ENCODE measurements at places on chromosomes 16 and 17. TPM values are rescaled to one million over a fixed set of nuclear protein-coding genes. Genes with fewer than 3 reads are reported as not detected.

DNA sequence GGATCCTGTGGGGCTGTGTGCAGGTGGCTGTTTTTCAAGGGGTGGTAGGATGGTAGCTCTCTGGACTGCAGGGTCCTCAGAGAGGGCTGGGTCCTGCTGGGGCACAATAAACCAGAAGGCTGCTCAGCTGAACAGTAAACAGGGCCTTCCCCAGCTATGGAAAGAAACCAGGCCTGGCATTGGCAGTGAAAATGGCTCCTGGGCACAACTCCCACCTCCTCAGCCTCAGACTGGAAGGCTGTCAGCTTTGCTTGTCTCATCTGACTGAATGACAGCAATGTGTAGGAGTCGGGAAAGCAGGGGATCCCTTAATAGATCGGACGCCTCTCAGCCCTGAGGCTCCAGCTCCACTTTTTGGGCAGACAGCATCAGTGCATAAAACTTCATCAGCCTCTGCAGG, 59.8 kb upstream of the NLRP1 start:
- no peak for DNase-seq

DNA sequence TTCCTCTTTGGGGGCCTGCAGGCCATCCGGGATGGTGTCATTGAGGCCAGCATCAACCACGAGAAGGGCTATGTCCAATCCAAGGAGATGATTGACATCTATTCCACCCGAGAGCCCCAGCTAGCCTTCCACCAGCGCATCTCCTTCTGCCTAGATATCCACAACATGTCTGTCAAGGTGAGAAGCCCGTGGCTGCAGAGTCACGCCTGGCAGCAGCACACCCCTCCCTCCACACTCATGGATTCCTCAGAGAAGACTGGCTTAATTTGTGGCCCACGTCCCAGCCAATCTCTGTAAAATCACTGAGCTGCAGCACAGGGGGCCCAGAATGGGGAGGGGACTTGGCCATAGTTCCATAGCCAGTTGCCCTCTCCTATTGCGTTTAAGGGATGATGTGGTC, 15.6 kb downstream of the PSMD3 start:
- no peak for DNase-seq

DNA sequence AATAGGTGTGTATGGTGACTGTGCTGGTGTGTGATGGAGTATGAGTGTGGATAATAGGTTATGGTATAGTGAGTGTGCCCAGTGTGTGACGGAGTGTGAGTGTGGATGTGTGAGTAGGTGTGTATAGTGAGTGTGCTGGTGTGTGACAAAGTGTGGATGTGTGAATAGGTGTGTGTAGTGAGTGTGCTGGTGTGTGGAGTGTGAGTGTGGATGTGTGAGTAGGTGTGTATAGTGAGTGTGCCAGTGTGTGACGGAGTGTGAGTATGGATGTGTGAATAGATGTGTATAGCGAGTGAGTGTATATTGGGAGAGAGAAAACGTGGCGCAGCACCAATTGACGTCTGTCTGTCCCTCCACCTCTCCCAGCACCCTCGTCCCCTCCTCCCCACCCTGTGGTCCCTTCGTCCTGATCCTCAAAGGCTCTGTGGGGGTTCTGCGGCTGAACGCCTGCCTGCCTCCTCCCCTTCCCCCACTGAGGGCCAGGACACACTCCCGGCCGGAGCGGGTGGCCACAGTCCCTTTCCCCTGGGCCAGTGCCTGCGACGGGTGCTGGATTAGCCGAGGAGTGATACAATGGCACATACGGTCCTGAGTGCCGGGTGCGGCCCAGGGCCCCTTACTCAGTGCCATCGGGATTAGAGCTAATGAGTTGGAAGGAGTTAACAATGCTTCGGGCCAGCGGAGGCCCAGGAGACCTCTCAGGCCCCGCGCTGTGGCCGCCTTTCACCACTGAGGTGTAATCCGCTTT, 160.0 kb downstream of the MRM1 start:
- no peak for DNase-seq

GRCh38 chr17:61087024-61087423, 312.6 kb upstream of the TBX2 start:
- no peak for DNase-seq

DNA sequence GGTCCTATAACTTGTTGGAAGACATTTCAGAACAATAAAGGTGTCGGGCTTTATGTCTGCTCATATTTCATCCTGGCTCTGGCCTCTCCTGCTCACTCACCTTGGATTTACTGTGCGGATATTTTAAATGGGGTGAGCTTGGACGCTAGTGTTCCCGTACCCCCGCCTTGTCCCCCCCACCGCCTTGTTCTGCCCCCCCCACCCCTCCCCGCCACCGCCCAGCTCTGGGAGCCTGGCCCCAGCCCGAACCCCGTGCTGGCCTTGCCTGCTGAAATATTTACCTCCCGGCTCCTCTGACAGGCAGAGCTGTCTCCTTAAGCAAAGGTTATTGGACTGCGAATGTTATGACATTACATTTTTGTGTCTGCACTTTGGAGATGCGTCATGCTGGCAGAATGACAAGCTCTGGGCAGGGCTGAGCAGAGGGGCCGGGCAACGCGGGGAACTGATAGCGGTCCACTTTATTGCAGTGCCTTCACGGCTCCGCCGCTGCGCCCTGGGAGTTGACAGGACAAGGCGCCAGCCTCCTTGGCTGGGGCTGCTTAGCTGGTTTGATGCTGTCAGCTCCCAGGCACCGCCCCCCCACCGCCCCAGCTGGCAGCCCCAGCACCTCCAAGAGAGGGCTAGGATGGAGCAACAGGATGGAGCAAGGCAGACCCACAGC, 222.5 kb upstream of the GSE1 start:
- DNase-seq: peak; percentile 95

GRCh38 chr16:87323727-87324410, 6.7 kb upstream of the C16orf95 start:
- DNase-seq: no peak

DNA sequence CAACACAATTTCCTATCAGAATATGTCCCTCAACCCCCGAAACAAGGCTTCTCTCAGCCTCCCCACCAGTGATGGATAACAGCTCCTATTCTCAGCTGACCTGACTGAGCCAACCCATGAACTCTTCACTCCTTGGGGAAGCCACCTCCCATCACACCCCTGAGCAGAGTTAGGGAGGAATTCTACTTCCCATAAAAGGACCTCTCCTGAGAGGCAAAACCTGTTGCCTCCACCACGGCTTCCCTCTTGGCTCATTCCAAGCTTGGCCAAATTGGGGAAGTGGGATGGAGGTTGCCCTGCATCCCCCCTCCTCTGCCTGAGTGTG, 5.7 kb upstream of the RASL10B start:
- no peak for DNase-seq

- DNase-seq: no peak
Observed at GRCh38 chr16:69260019-69260418, 51.1 kb upstream of the VPS4A start.

DNA sequence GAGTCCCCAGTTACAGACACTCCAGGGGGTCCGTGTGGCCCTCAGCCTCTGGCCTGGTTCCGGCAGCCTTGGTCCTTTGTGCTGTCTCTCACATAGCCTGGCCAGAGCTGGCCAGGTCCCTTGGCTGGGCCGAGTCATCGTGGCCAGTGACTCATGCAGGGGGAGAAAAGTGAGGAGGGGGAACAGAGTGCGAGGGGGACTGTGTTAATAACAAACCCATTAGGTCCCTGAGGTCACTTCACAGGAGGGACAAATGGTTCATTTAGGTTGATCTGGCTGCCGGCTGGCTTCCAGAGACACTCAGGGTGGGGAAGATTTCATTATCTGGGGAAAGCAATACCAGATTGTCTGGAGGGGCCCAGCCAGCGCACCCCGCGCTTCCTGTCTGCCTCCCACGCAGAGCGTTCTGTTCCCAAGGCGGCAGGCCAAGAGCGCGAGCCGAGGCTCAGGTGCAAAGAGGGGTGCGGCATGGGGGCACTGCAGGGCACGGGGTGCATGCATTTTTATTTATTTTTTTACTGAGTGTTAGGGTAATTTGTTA, 223.1 kb downstream of the SEC14L1 start:
- DNase-seq: peak; percentile 58

GRCh38 chr16:68064791-68065365, 20.3 kb upstream of the NFATC3 start:
- DNase-seq: peak; percentile 91

DNA sequence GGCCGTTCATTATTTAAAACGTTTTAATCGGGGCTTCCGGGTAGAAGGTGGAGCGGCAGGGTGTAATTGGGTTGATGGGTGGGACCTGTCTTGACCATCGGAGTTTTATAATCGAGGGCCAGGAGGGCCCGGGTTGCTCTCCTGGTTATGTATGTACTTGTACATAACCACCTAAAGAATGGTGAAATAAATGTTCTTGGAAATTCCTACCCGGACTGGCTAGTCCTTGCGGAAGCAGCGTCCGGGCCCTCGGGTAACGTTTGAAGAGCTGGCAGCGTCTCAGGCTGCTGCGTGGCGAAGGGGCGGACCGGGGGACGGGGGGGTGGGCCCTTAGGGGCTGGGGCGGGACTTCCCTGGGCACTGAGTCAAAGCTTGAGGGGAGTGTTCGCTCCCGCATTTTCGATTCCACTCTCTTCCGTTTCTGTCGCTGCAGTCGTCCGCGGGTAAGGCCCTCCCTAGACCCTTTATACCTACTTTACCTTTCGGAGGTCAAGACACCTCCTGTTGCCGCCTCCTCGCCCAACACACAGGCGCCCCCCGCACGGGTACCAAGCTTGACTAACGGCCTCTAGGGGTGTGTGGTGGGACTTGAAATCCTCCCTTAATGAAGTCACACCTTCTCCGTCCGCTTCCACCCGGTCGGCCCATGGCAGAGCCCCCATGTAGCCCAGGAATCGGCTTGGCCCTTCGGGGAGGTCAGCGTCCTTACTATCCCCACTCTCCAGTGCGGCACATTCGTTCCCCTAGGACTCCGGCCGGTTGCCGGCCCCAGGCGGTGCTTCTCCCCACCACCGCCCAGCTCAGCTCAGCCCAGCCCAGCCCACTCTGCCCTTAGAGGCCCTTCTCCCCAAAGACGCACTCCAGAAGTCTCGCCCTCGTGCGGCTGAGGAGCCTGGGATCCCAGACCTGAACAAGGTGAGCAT, at the start of gene TMEM106A:
Gene TMEM106A, plus strand, starts transcription at position 396 of the 923 bp plus-strand sequence. CDS start 1,167 bp downstream, outside the sequence.
- peak; percentile 85 for DNase-seq

DNA sequence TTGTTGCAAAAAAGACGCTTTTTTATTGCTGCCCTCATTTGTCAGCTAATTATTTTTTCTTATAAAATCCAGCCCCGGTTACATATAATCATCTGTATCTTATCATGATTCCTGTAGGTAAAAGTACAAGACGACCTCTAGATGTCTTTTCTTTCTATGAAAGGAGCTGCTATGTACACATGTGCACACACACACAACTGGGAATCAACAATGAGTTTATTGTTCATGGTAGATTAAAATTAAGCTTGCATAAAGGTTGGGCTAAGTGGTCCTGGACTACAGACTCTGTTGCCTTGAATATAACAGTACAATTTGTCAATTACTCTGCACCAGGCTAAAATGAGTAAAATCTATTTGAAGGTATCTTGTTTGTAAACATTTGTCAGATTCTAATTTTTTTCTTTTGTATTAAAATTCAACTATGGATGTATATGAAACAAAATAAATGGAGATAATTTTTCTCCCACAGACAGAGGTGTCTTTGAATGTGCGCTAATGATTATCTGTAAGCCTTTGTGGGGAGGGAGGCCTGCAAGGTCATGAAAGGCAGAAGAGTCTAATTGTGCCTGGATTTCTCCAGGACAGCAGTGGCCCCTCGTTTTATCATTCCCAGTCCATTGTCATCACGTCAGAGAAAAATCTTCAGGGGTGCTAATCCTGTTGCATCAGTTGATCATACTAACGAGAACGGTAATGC, 13.4 kb downstream of the C17orf58 start:
- DNase-seq: no peak

DNA sequence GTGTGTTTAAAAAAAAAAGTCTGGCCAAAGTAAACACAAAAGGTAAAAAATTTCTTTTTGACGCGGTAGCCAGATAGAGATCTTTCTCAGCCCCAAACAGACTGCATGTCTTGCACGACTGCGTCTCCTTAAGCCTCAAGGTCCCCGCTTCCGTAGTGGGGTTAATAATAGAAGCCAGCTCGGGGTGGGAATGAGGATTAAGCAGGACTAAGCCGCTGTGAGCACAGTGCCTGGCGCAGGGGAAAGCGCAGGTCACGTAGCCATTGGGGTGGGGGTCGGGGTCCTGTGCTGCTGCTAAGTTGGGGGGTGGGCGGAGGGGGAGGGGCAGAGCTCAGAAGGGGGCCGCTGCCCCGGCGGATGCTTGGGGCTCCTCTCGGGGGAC, 521 bp downstream of the GGA2 start:
- peak; percentile 39 for DNase-seq

DNA sequence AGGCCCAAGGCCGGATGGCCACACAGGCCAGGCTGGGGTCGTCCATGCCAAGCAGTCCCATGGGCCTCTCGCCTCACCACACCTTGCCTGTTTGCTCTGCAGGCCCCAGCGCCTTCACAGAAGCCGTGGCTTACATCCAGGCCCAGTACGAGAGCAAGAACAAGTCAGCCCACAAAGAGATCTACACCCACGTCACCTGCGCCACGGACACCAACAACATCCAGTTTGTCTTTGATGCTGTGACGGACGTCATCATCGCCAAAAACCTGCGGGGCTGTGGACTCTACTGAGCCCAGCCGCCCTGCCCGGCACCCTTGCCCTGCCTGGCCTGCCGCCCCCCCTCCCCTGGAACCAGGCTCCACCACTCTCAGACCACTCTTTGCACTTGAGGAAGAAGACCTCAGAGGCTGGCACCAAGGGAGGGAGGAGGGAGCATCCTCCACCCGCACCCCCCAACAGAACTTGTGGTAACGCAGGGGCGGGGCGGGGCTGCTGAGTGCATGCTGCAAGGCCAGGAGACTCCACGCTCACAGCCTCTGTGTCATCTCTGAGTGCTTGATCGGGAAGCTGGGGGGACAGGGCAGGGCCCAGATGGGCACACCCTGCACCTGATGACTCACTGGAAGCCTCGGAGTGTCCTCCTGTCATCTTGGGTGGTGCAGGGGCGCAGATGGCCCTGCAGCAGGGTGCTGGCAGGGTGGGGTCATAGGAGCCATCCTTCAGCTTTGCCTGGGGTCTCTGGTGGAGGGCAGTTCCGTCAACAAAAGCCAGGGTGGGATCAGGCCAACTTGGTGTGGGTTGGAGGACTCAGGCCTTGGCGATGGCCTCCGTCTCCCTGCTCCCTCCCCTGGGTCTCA, 81.5 kb downstream of the AMFR start:
- no peak for DNase-seq

The HSD11B2 gene
- not detected for total RNA-seq

The CCDC200 gene
- not detected for total RNA-seq

The TMEM107 gene
- total RNA-seq: 14.3 TPM

The ZNF750 gene
- total RNA-seq: not detected

The KRT17 gene
- total RNA-seq: 2.5 TPM

The LLGL2 gene
- 0.54 TPM for total RNA-seq

The TNS4 gene
- not detected for total RNA-seq

The GSG1L gene
- total RNA-seq: not detected

The TMC7 gene
- total RNA-seq: 0.28 TPM

All from IMR-90 (cell line).